ENCODE measurements at places on chromosomes 3 and 15.

DNA sequence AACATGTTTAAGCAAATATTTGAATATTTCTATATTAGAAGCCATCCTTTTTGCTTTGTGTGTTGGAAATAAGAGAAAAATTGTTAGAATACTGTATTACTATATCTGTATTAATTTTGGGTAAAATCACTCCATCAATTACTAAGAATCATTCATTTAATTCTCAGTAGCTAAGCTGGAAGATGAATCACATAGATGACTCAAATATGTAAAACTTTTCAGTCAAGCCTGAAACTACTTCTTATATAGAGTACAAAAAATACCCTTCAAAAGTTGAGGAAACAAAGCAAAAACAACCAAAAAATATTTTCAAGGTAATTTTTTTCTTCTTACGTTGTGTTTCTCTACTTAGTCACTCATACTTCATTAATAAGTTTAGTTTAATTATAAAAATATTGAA, 205.7 kb upstream of the ROBO1 start:
- no peak overlapping the region for H3K27ac ChIP-seq
- no peaks in the 10 kb centered on the region for H3K36me3 ChIP-seq
- no peaks in the 10 kb centered on the region for H3K27me3 ChIP-seq
- no peak overlapping the region for H3K4me3 ChIP-seq
- no peaks in the 10 kb centered on the region for H3K4me1 ChIP-seq
- DNase-seq: no peak

DNA sequence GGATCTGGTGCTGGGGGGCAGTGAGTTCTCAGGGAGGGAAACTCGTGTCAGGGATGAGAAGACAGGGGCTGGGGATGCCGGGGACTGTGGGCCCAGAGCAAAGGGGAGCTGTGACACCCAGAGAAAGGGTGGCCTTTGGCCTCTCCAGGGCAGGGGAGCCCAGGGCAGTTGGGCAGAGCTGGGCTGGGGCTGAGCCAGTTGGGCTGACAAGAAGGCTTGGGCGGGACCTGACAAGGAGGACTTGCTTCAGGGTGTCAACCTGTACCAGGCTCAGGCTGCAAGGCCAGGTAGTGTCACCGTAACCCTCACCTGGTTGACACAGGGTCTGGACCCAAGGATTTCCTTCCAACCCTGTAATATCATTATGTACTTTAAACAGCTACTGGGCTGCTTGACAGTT, 13.2 kb upstream of the ANPEP start:
- H3K36me3 ChIP-seq: no peaks in the 10 kb centered on the region
- peaks cover 3% of the 10 kb centered on the region for H3K27me3 ChIP-seq
- H3K27ac ChIP-seq: no peak overlapping the region
- no peak for DNase-seq

GRCh38 chr15:63908991-63909390, 75.2 kb upstream of the HERC1 start:
- peaks cover 7% of the 10 kb centered on the region for H3K4me1 ChIP-seq
- H3K4me3 ChIP-seq: no peak overlapping the region
- H3K27me3 ChIP-seq: peaks cover 4% of the 10 kb centered on the region

DNA sequence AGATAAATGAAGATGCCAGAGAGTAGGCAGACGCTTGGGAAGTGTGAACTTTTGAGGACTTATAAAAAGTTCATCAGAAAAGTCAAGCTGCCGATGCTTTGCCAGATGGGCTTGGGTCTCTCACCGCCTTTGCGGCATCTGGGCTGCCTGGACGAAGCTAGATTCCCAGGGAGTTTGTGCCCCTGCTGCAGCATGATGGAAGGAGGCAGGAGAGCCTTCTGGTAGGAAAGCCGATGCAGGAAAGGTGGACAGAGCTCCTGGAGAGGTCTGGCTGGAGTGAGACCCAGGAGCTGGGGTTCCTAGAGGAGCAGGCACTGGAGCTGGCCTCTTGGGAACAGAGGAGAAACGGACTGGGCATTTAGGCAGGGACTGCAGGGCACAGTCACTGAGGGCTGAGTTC, 51.9 kb upstream of the ATP2B2 start:
- peaks cover 8% of the 10 kb centered on the region for H3K27me3 ChIP-seq
- H3K36me3 ChIP-seq: peaks cover 10% of the 10 kb centered on the region
- DNase-seq: no peak
- peaks cover 42% of the 10 kb centered on the region for H3K4me1 ChIP-seq
- peak overlapping the region; percentile 39 for H3K27ac ChIP-seq
- peak overlapping the region; percentile 42 for H3K4me3 ChIP-seq

DNA sequence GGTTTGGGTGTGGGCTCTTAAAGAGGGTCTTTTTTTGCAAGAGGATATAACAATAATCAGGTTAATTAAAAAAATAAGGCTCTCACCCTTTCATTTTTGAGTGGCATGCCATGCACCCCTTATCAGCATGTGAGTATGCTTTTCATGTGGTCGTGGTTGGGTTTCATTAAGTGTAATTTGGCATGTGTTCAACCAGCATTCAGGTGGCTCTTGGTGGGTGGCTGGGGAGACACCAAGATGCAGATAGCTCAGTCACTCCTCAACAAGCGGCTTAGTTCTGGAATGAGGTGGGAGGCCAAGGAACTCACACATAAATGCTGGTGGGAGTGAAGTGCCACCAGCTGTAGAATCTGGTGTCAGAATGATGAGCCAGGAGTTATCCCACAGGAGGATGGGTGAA, 66.8 kb downstream of the FLNB start:
- no peak for DNase-seq
- peaks cover 6% of the 10 kb centered on the region for H3K36me3 ChIP-seq
- H3K27ac ChIP-seq: no peak overlapping the region
- H3K4me3 ChIP-seq: no peak overlapping the region

DNA sequence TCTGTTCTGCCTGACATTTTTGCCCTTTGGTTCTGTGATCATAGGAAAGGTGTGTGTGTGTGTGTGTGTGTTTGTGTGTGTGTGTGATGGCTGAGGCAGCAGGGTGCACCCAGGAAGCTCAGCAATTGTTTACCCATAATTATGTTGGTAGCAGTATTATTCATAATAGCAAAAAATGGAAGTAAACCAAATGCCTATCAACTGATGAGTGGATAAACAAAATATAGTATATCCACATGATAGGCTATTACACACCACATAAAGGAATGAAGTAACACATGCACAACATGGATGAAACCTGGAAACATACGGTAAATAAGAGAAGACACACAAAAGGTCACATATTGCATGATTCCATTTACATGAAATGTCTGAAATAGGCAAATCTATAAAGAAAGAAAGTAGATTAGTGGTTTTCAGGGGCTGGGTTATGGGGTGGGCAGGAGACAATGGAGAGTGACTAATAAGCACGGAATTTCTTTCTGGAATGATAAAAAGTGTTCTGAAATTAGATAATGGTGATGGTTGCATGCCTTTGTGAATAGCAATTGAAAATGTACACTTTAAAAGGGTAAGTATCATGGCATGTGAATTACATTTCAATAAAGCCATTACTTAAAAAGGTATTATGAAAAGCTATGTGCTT, 167.2 kb downstream of the POLR2M start:
- peaks cover 3% of the 10 kb centered on the region for H3K4me1 ChIP-seq
- H3K36me3 ChIP-seq: peaks cover 20% of the 10 kb centered on the region
- no peak overlapping the region for H3K27ac ChIP-seq
- no peak for DNase-seq

DNA sequence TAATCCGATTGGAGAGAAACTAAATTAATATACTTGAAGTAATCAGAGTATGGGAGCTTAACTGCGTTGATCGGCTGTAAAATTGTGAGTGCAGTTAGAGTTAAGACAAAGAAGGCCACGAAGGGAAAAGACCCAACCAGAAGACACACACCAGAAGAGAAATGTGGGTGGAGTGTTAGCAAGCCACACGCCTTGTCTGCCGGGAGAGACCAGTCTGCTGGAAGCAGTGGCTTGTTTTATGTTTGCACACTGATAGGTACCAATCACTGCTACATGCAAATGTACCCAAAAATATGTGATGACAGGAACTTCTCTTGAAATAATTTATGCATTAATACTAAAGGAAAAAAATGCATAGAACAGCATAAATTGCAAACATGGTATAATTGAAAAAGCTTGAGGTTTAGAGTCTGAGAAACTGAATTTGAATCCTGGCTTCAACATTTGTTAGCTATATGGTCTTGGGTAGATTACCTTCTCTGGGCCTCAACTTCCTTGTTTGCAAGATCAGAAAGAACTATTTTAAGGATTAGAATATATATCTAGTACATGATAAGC, 23.1 kb downstream of the EEFSEC start:
- no peak overlapping the region for H3K27ac ChIP-seq
- peaks cover 7% of the 10 kb centered on the region for H3K4me1 ChIP-seq
- DNase-seq: no peak
- no peak overlapping the region for H3K4me3 ChIP-seq
- H3K27me3 ChIP-seq: peaks cover 3% of the 10 kb centered on the region
- H3K36me3 ChIP-seq: no peaks in the 10 kb centered on the region

GRCh38 chr3:104436506-104436905, 930.2 kb upstream of the ALCAM start:
- H3K27me3 ChIP-seq: no peaks in the 10 kb centered on the region
- H3K27ac ChIP-seq: no peak overlapping the region
- no peak for DNase-seq

GRCh38 chr3:181933052-181933618, 221.4 kb downstream of the SOX2 start:
- H3K4me3 ChIP-seq: no peak overlapping the region
- no peaks in the 10 kb centered on the region for H3K27me3 ChIP-seq
- H3K4me1 ChIP-seq: no peaks in the 10 kb centered on the region
- DNase-seq: no peak

- H3K4me1 ChIP-seq: peaks cover 39% of the 10 kb centered on the region
- H3K27ac ChIP-seq: no peak overlapping the region
- H3K27me3 ChIP-seq: peaks cover 13% of the 10 kb centered on the region
Measured at GRCh38 chr3:133883641-133884040, 12.0 kb downstream of the RAB6B start.

DNA sequence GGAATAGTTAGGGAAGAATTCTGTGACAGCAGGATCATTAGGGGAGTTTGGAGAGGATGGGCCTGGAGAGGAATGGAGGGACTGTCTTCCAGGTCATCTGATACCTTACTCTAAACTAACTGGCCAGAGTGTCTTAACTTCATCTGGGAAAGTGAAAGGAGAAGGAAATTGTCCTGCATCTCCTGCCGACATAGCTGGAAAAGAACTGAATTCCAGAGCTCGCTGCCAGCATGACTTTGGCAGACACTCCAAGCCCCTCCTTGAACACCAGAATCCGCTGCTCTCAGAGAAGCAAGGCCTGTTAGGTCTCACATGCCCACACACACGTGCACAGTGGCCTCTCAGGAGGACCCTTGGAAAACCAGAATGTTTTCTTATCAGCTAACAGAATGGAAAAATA, 10.5 kb downstream of the ABI3BP start:
- no peak for DNase-seq
- H3K27me3 ChIP-seq: no peaks in the 10 kb centered on the region
- no peaks in the 10 kb centered on the region for H3K4me1 ChIP-seq
- H3K27ac ChIP-seq: no peak overlapping the region
- no peaks in the 10 kb centered on the region for H3K36me3 ChIP-seq

- no peaks in the 10 kb centered on the region for H3K27me3 ChIP-seq
- H3K4me3 ChIP-seq: no peak overlapping the region
- no peaks in the 10 kb centered on the region for H3K36me3 ChIP-seq
- no peak for DNase-seq
Measured at GRCh38 chr3:177674186-177674585, 476.9 kb upstream of the TBL1XR1 start.

DNA sequence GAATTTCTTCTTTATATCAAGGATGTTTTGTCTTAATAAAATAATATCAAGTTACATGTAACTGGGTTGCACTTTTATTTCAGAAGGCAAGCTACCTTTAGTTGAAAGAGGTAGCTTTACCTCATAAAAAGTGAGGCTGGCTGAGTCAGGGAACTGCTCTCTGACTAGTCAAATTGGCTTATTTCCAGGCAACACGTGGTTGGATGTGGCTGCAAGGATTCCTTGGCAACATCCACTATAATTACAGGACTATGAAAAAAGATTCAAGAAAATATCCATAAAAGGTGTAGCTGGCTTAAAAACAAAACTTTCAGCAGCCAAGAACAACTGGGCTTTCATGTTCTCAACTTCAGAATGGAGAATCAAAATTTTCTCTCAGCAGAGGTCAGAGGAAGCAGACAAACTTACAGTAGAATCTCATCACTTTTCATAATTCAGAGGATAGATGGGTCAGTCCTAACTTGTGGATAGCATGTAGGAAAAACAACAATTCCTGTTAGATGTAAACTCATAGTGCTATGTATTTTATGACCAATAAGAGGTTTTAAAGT, 779.1 kb downstream of the MECOM start:
- H3K27ac ChIP-seq: no peak overlapping the region
- no peaks in the 10 kb centered on the region for H3K4me1 ChIP-seq
- no peak overlapping the region for H3K4me3 ChIP-seq
- DNase-seq: no peak
- H3K27me3 ChIP-seq: no peaks in the 10 kb centered on the region

- H3K36me3 ChIP-seq: peaks cover 22% of the 10 kb centered on the region
- no peak for DNase-seq
- no peak overlapping the region for H3K4me3 ChIP-seq
- H3K27ac ChIP-seq: peak overlapping the region; percentile 89
Measured at GRCh38 chr3:10546820-10547263, 41.5 kb upstream of the ATP2B2 start.

DNA sequence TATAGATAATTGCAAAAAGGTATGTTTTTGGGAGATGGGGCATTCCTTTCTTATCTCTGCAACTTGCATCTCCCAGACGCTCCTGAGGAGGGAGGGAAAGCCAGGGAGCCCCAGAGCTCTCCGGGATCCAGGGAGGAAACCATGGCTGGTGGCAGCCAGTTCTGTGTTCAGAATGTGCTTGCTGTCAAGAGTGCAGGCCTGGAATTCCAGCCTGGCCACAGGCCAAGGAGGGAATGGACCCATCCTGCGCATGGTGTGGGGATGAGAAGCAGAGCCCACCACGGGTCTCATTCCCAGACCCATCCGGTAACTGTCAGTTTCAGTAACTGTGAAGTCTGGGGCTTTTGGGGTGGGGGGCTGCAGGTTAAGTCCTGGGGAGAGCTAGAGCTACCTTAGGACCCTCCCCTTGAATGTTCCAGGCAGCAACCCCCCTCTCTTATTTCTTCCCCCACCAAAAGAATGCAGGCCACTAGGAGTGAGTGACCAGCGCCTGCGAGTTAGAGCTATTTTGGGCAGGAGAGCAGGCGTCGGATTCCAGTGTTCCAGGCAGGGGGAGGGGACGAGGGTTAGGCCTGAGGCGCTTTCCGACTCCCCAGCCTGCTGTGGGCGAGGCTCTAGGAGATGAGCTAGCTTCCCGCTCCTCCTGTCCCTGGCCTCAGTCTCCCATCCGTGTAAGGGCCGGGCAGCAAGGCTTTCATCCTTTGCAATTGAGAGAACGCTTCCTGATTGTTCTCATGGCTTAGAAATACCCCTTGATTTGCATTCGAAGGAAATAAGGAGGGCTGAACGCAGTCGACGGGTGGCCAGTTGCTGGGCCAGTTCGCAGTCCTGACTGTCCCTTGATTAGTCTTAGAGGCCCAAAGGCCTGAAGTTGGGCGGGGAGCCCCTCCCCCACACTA, 781 bp upstream of the DAG1 start:
- H3K27ac ChIP-seq: peak overlapping the region; percentile 94
- peaks cover 8% of the 10 kb centered on the region for H3K27me3 ChIP-seq
- peaks cover 11% of the 10 kb centered on the region for H3K4me1 ChIP-seq
- peak; percentile 73 for DNase-seq
- H3K4me3 ChIP-seq: peak overlapping the region; percentile 94

- DNase-seq: no peak
- no peak overlapping the region for H3K27ac ChIP-seq
- H3K4me1 ChIP-seq: peaks cover 2% of the 10 kb centered on the region
- H3K4me3 ChIP-seq: peak overlapping the region; percentile 38
Measured at GRCh38 chr15:40273428-40273827, 9.4 kb downstream of the ANKRD63 start.

- no peaks in the 10 kb centered on the region for H3K4me1 ChIP-seq
- no peak overlapping the region for H3K27ac ChIP-seq
- H3K27me3 ChIP-seq: no peaks in the 10 kb centered on the region
- H3K4me3 ChIP-seq: no peak overlapping the region
Measured at GRCh38 chr3:27865731-27866130, 143.6 kb upstream of the EOMES start.
